Mammary epithelial cell (primary cell): ENCODE measurements at places on chromosomes 4 and X. TPM values are rescaled to one million over a fixed set of nuclear protein-coding genes. Genes with fewer than 3 reads are reported as not detected.

The COL25A1 gene
- under 0.01 TPM for total RNA-seq

The KIF4A gene
- total RNA-seq, result 8.7 and 18.8 TPM in 2 replicates

The EDA2R gene
- 12.6 and 22.8 TPM in 2 replicates for total RNA-seq

The LIMCH1 gene
- not detected in 2 replicates for total RNA-seq

The GPM6B gene
- 146 TPM for total RNA-seq

The SPANXA2 gene
- not detected for total RNA-seq

The NUDT10 gene
- total RNA-seq, result 5.3 TPM

The ZNF518B gene
- 16.1 and 23.2 TPM in 2 replicates for total RNA-seq

The FAT1 gene
- total RNA-seq, result 1,267 TPM

The MAPK10 gene
- total RNA-seq, result 10.0 TPM

The MAP7D3 gene
- 14.6 and 17.7 TPM in 2 replicates for total RNA-seq

The BRCC3 gene
- total RNA-seq, result 10.2 TPM

DNA sequence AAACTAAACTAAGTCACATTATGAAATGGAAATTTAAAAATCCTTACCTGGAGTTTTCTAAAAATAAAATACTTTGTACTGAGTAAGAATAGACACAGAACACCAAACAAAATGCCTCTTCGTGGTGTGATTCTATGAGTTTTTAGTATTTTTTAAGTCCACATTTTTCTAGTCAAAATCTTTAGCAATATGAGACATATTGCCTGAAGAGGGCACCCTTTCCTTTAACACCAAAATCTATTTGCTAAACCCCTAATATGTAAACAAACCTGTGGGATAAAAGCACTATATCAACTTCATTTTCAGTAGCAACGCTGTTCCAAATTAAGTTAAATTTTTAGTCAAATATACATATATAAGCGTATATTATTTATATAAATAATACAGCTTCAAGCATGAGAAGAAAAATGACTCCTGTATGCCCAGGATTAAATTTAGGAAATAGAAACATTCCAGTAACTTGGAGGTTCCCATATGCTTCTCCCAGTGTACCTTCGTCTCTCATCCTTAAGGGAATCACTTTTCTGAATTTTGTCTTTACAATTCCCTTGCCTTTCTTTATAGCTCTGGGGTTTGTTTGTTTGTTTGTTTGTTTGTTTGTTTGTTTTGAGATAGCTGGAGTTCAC is 23.0 kb upstream of the PGM2 start:
- peak; percentile 20 for DNase-seq

- DNase-seq, result peak; percentile 75
Measured at GRCh38 chrX:19887911-19888879, 795 bp upstream of the SH3KBP1 start.

DNA sequence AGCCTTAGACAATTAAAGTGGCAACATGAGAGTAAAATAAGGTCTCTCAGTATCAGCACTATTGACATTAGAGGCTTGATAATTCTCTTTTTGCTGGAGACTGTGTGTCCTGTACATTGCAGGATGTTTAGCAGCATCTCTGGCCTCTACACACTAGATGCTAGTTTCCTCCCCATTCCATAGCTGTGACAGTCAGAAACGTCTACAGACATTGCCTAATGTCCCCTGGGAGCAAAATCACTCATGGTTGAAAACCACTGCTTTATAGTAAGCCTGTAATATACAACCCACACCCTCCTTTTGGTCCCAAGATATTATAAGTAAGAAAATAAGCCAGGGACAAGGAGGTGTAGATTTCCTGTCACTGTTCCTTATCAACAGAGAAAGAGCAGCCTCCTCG is 166.0 kb downstream of the FRMPD4 start:
- DNase-seq, result no peak

GRCh38 chrX:151711787-151712186 is 4.0 kb upstream of the FATE1 start:
- no peak for DNase-seq

DNA sequence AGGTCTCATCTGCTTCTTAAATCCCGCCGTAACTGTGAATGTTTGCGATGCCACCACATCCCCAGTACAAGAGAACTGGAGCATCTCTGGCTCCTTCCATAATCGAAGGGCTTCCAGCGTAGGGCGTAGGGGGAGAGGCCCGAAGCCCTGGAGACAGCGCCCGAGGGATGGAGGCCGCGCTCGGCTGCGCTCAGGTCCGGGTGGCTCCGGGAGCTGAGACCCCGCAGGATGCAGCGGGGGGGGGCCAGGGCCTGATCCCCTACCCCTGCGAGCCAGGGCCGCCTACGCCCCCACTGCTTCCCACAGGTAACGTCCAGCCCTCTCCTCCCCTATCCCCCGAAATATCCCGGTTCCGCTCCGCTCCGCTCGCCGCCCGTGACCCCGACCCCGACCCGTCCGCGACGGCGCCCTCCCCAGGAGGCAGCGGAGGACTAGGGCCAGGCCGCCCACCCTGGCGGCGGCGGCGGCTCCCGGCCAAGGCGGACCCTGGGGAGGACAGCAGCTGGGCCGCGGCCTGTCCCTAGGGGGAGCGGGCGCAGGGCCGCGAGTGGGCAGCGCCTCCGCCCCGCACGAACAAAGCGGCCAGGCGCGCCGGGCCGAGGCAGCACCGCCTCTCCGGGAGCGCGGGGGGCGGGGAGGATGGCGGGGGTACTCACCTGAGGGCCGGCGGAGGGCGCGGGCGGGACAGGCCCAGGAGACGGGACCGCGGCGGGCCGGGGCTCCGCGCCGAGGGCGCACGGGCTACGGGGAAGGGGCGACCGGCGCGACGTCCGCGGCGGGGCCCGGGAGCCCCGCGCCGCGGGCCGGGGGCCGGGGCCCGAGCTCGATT is 723 bp downstream of the WDFY3 start:
- DNase-seq, result peak; percentile 39

DNA sequence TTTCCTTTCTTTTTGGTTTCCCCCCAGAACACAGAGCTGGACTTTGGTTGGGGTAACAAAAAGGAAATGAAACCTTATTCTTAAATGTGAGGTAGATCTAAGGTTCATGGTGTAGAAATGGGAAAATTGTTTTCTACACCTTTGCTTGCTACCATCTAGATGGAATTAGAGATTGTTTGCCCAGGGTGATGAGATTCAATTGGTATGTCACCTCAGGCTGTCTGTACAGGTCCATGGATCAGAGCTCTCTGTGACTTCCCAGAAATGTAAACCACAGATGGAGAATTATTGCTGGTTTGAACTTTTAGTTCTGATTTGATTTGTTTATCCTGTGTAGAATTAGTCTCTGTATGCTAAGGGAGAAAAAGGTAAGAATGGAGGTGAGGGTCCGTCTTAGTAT is 146.7 kb downstream of the PCDH7 start:
- peak; percentile 46 for DNase-seq

GRCh38 chr4:19596342-19596741 is 655.4 kb upstream of the SLIT2 start:
- no peak for DNase-seq

DNA sequence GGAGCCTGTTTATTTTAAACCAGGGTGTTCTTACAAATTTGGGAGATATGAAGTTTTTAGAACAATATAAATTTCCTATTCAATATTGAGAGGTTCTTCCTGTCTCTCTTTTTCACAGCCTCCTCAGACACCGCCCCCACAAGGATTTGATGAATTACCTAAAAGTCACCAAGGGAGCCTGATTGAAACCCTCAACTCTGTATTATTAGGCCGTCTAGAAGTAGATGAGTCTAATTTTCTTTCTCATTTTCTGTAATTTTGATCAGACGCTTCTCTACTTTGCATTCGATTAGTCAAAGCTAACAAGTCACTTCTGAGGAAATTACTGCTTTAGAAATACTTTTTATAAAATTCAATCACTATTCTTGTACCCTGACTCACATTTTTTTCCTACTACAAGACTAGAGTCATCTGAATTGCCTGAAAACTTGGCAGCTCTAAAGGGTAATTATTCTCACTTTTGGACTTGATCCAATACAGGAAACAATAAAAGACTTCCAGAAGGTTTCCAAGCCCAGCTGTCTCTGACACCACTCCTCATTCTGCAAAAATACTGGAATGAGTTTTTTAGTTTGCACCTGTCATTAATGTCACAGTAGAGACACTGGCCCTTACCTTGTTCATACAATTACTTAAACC is 111.2 kb downstream of the ELOVL6 start:
- peak; percentile 77 for DNase-seq

DNA sequence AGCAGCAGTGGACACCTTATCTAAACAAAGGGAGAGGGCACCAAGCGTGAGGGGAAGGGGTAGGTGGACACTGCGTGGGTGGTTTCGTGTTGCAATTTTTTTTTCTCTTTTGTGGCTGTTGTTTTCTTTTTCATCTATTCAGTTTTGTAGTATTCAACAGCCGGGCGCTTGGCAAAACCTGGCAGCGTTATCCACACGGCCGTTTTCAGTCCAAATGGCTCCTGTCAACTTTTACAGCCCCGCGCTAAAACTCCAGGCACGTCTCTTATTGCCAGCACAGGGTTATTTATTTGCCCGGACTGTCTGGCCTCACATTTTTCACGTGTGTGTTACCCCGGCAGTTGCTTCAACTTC is 192.2 kb downstream of the BCOR start:
- no peak for DNase-seq

DNA sequence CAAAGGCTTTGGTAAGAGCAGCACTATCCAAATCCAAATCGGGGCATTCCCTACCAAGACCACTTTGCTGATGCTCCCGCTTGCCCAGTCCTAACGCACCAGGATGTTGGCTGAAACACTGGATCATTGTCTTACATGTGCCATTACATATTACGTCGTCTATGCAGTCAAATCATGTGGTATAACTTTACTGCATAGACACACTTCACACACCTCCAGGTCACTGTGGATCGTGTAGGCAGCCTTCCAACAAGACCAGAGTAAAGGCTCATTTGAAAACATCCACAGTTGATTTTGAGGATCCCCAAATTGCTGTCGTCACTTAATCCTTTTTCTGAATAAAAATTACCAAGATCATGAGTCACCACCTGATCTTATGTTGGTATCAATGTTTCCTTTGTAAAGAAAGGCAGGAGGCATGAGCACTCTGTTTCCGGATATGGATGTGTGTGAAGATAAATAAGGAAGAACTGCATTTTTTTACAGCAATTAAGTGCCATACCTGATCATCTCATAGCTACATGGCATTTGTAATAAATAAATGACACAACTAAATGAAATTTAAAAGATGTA is 18.5 kb downstream of the TENM3 start:
- peak; percentile 57 for DNase-seq
